ENCODE measurements at places on chromosomes 12 and 14. TPM values are rescaled to one million over a fixed set of nuclear protein-coding genes. Genes with fewer than 3 reads are reported as not detected.

Gene TAS2R43
- not detected for total RNA-seq

Gene GLS2
- not detected for total RNA-seq

Gene LRCOL1
- not detected for total RNA-seq

Gene SYT1
- 44.9 TPM for total RNA-seq

DNA sequence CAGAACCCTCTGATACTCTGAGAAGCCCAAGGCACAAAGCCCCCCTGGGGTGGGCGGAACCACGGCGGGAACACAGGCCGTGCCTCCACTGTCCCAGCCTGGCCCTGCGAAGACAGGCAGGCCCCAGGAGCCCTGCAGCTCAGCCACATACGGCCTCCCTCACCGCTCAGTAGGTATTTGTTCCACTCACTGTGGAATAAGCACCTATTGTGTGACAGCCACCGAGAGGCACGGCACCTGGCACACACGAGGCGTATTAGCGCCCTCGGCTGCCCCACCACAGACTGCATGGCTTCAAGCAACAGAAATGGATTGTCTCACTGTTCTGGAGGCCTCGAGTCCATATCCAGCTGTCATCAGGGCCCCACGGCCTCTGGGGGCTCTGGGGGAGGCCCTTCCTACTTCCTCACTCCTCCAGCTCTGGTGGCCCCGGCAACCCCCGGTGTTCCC, 66.3 kb downstream of the NCOR2 start:
- no peak overlapping the region for H3K4me3 ChIP-seq
- DNase-seq = no peak
- no peaks in the 10 kb centered on the region for H3K27me3 ChIP-seq

- H3K4me3 ChIP-seq = no peak overlapping the region
- peaks cover 64% of the 10 kb centered on the region for H3K4me1 ChIP-seq
- no peaks in the 10 kb centered on the region for H3K36me3 ChIP-seq
Observed at GRCh38 chr14:68137704-68138619, 318.4 kb downstream of the RAD51B start.

- no peak for DNase-seq
- H3K36me3 ChIP-seq = no peaks in the 10 kb centered on the region
- H3K4me3 ChIP-seq = no peak overlapping the region
Observed at GRCh38 chr14:22113401-22113800, 439.8 kb upstream of the OR4E1 start.

- H3K27ac ChIP-seq = no peak overlapping the region
- no peak for DNase-seq
- H3K4me1 ChIP-seq = no peaks in the 10 kb centered on the region
- H3K4me3 ChIP-seq = no peak overlapping the region
- H3K36me3 ChIP-seq = no peaks in the 10 kb centered on the region
- H3K27me3 ChIP-seq = no peaks in the 10 kb centered on the region
Observed at GRCh38 chr12:97267594-97268202, 194.9 kb upstream of the RMST start.

DNA sequence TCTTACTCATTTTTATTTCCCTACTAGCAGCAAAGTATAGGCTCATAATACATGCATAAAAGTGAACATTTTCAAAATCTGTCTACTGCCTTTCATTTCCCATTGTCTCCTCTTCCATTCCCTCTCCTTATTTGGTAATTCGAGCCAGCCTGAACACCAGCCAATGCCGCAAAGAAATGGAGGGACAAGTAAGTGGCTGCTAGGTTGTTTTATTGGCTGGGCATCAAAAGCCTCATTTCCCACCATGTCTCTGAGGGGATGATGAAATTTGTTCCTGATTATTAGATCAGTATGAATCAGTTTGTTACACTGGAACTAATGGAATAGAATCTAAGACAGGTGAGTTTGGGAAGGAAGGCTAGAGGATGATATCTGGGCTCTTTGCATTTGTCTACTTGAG, 143.5 kb downstream of the KCNA5 start:
- DNase-seq = no peak
- no peaks in the 10 kb centered on the region for H3K27me3 ChIP-seq
- H3K36me3 ChIP-seq = no peaks in the 10 kb centered on the region
- H3K4me3 ChIP-seq = no peak overlapping the region
- no peak overlapping the region for H3K27ac ChIP-seq

All from HCT116 (cell line).